Stimulated activated CD8-positive, alpha-beta memory T cell treated with anti-CD3 and anti-CD28 coated beads, Interleukin-2, amount 100 ng/mL, for 48 hours (primary cell): ENCODE measurements at places on chromosomes 4 and X.

DNA sequence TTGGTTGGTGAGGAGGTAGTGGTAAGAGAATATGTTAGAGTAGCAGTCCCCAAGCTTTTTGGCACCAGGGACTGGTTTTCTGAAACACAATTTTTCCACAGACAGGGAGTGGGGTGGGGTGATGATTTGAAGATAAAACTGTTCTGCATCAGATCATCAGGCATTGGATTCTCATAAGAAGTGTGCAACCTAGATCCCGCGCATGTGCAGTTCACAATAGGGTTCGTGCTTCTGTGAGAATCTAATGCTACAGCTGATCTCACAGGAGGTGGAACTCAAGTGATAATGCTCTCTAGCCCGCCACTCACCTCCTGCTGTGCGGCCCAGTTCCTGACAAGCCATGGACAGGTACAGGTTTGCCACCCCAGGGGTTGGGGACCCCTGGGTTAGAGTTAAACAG is 423.3 kb downstream of the GPAT3 start:
- no peak for DNase-seq

GRCh38 chr4:52655506-52655905 is 3.6 kb downstream of the USP46 start:
- no peak for DNase-seq

GRCh38 chrX:3136161-3136961 is 95.1 kb downstream of the ARSF start:
- DNase-seq = no peak

DNA sequence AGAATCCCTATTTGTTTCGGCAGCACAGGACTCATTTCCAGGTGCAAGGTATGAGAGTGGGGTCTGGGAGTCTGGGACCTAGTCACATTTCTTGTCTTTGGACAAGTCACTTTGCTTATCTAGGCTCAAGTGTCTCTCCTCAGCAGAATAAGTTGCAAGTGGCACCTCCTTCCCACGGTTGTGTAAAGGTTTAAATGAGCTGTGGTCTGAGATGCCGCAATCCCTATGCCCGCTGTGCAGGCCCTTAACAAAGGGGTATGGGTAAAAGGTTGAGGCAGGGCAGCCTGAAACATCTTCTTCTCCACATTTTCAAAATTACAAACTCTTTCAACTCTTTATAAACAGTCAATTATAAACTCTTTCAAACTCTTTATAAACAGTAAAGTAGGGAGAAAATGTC is 93.7 kb downstream of the RTL5 start:
- no peak for DNase-seq

DNA sequence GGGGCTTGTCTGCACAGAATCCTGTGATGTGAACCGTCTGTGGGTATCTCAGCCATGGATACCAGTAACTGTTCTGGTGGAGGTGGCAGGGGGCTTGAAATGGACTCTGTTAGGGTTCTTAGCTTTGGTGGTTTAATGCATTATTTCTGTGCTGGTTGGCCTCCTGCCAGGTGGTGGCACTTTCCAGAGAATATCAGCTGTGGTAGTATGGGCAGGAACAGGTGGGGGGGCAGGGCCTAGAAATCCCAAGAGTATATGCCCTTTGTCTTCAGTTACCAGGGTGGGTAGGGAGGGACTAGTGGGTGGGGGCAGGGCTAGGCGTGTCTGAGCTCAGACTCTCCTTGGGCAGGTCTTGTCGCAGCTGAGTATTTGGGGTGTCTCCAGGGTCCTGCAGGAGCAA is 106.7 kb downstream of the KIT start:
- no peak for DNase-seq

DNA sequence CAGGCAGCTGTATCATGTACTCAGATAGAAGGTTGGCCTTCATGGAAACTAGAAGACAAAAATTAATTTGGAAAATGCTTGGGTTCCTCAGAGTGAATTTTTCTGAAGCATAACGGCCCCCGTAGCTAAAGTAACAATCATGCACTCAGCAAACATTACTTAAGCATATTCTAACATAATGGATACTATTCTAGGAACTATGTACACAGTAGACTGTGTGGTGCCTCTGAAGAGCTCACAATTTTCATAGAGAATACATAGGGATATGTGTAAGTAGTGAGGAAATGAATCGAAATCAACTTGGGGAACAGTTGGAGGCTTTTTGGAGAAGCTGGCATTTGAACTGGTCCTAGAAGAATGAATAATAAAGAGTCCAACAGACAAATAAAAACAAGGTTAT is 1045.0 kb downstream of the GLUD2 start:
- DNase-seq = no peak

- no peak for DNase-seq
These were observed 31.9 kb downstream of the AMOT start for GRCh38 chrX:112808651-112809195.

- DNase-seq = no peak
These were observed 85.9 kb upstream of the NKX1-1 start for GRCh38 chr4:1492142-1492457.

DNA sequence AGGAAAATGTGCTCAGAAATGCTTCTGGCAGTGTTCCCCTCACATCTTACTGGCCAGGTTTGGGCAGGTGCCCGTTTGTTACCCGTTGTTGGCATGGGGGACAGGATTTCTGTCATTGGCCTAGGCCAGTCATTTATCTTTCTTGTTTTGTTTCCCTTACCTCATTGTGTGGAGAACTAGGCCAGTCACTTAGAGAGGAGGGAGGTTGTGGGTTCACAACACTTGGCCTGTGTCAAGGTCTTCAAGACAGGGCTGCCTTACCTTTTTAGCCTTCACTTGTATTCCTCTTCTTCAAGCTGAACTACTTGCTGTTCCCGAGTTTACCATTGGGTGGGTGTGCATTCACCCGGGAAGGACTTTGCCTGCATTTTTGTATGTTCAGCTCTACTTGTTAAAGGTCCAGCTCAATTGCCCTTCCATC is 17.7 kb downstream of the SNX25 start:
- no peak for DNase-seq

DNA sequence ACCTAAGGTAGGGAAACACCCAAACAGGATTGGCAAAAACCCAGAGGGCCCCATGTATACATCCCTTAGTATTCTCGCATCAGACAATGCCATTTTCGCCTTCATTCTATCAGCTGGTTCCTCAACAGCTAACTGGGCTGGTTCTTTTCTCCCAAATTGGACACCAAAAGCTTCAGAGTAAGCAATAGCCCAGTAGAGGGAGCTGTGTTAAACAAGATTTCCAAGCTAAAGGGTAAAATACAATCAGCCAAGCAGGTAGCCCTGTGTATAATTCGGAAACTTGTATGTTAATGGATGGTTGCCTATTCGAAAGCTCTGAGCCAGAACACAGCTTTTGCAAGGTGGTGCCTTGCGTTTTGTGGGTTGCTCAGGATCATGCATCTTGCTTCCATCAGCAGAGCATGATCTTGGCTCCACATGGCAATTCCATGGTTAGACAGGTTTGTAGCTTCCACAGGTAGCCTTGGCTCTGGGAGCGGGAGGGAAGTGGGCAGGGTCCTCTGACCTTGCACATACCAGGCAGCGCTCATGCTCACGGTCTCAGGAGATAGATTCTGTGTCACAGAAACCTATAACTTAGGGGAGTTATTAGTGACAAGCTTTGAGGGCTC is 115.2 kb upstream of the LNX1 start:
- no peak for DNase-seq

- DNase-seq = no peak
These were observed 411.9 kb upstream of the ACTRT1 start for GRCh38 chrX:128464116-128464515.

GRCh38 chr4:7475207-7475606 is 40.5 kb upstream of the PSAPL1 start:
- DNase-seq = no peak

GRCh38 chr4:152500800-152501434 is 35.0 kb downstream of the FBXW7 start:
- DNase-seq = no peak

- DNase-seq = no peak
These were observed 595.9 kb downstream of the CENPC start for GRCh38 chr4:66949419-66949818.

DNA sequence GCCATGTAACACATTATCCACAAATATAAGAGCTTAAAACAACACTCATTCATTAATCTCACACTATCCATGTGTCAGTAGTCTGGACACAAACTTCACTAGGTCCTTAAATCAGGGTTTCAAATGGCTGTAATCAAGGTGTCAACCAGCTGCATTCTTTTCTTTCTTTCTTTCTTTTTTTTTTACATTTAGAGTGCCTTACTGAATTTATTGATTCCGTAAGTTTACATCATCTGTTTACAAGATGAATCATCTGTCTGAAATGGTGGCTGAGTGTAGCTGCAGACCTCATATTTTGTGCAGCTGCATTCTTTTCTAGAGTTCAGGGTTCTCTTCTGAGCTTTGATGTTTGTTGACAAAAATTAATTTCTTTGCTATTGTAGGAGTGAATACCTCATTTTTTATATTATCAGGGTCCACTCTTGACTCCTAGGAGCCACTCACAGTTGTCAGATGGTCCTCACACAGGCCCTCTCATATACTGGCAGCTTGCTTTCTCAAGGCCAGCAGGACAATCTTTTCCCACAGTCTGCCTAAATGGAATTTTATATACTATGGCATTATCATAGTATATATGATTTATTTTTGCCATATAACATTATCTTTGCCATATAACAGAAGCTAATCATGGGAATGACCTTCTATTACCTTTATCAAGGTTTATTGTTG is 37.8 kb downstream of the SPOCK3 start:
- DNase-seq = no peak

DNA sequence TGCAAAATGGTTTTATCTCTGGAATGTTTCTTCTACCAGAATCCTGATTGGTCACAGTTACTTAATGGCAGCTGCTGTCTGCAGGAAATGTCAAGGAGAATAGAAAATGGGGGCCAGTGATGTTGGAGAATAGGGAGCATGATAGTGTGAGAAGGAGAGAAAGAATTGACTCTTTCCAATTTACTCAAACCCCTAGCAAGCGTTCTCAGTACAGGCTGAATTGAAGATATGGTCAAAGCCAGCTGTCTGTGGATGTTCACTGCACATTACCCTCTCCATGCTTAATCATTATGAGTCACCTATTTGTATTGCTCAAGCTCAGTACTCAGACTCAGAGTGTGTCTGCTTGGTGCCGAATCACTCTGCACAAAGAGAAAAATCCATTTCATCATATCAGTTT is 57.8 kb upstream of the FAM47B start:
- DNase-seq = no peak

DNA sequence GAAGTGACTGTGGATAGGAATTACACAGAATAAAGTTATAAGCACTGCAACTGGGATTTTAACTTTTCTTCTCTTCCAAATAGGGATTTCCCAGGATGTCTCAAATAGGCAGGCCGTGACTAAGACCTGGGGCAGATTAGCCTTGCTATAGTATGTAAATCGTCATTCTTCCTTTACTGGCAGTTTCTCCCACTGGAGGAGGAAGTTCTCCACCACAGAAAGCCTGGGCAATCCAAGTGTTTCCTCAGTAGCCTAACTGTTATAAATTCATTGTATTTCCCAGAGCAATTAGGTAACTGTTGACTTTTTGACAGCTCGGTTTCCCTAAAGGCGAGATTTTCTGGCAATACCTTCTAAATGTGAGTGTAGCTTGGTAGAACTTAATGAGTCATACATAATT is at the start of gene TNIP3:
TSS of gene TNIP3 (minus strand) at position 31 of the 400 bp plus-strand sequence. CDS start 196 bp downstream, outside the sequence.
- no peak for DNase-seq

DNA sequence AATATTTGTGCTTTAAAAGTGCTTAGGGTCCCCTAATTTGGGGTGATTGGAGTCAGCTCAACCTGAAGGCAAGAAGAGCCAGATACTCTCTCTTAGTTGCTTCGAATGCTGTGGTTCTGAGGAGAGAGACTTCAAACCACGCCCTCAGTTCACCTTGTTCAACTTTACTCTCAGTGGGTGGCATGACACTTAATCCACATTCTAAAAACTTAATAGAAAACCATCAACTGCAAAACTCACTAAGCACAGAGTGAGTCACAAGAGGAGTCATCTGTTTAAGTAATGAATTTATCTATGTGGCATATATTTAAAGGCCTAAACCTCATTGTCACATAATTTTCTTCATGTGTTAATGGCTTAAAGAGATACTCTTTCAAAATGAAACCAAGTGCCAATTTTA is 99.5 kb upstream of the SLC4A4 start:
- DNase-seq = no peak

- no peak for DNase-seq
These were observed 30.1 kb downstream of the NEUROG2 start for GRCh38 chr4:112485930-112486329.

DNA sequence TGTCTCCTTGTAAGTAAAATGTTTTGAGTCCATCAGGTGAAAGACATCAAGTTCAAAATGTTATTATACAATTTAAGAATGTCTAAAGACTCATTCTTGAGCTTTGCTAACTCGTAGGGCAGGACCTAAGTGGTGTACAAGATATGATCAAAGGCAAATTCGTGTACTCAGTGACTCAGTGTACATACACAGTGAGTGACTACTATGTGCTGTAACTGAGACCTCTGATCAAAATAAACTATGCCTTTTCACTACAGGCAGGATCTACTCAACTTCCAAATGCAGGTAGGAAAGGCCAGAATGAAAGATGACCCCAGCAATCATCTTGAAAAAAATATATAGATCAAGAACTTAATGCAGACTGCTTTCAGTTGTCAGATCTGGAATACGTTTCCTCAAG is 49.9 kb downstream of the ADGRG2 start:
- no peak for DNase-seq

DNA sequence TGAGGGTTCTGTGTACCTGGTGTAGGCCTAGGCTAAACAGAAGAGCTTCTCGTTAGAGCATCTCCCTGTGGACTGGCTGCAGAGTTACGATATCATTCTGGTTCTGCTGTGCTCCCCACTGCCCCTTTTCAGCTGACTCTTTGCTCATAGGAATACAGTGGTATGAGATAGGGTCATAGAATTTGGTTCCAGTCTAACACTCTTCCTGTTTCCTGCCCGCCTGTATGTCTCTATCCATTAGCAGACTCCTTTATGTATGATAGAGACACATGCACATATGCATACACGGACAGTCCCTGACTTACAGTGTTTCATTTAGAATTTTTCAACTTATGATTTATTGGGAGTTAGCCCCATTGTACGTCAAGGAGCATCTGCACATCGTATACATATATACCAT is 15.3 kb downstream of the RNF4 start:
- DNase-seq = no peak

GRCh38 chr4:10659251-10659650 is 25.3 kb downstream of the CLNK start:
- no peak for DNase-seq

- DNase-seq = no peak
These were observed 12.3 kb upstream of the SYTL5 start for GRCh38 chrX:37993837-37994619.

DNA sequence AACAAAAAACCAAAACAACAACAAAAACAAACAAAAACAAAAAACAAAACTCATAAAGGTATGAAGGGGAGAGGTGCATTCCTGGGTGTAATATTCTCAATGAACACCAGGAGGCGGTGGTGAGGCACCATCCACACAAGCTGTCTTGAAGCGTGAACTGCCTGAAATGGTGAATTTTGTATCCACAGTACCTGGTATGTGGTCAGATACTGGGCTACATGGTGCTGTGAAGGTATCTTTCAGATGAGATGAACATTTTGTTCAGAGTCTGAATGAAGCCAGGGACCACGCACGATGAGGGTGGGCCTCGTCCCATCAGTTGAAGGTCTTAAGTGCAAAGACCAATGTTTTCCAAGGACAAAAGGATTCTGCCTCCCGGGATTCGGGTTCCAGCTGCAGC is 58.5 kb downstream of the ASMT start:
- no peak for DNase-seq
